Stimulated activated CD4-positive, alpha-beta T cell treated with anti-CD3 and anti-CD28 coated beads, Interleukin-15, amount 100 ng/mL, for 48 hours (primary cell): ENCODE measurements at places on chromosomes 3 and 15.

GRCh38 chr15:89307046-89307587 is 27.5 kb downstream of the POLG start:
- no peak for DNase-seq

DNA sequence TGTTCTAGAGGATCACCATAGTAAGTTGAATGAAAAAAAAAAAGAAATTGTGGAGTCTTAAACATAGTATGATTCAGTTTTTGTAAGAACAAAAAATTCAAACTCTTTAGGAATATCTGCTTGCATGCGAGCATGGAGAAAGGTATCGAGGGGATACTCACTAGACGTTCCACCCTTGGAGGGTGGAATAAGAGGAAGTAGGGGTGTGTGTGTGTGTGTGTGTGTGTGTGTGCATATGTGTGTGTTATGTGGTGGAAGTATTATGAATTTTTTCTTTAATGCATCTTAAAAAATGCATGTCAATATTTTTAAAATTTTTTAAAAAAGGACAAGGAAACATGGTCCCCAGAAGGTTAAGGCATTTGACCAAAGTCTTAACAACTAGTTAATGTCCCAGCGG is 26.5 kb upstream of the SIAH2 start:
- DNase-seq = no peak

GRCh38 chr15:78651007-78651406 is 10.0 kb upstream of the CHRNB4 start:
- DNase-seq = no peak

DNA sequence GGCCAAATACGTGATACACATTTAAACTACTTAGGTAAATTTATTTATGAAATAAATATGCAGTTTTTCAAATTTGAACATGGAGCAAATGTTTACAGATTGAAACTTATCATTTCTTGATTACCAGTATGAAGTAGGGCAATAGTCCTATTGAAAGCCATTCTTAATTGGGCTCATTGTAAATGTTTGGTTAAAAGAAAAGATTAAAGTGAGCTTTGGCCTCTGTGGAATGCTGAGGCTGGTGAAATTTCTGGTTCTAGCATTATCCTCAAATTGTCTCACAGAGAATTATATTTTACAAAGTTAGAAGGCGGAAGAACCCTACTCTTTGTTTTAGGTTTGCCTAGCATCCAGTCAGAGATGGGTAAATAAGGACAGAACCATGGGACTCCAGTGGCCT is 73.2 kb downstream of the SAMMSON start:
- no peak for DNase-seq

DNA sequence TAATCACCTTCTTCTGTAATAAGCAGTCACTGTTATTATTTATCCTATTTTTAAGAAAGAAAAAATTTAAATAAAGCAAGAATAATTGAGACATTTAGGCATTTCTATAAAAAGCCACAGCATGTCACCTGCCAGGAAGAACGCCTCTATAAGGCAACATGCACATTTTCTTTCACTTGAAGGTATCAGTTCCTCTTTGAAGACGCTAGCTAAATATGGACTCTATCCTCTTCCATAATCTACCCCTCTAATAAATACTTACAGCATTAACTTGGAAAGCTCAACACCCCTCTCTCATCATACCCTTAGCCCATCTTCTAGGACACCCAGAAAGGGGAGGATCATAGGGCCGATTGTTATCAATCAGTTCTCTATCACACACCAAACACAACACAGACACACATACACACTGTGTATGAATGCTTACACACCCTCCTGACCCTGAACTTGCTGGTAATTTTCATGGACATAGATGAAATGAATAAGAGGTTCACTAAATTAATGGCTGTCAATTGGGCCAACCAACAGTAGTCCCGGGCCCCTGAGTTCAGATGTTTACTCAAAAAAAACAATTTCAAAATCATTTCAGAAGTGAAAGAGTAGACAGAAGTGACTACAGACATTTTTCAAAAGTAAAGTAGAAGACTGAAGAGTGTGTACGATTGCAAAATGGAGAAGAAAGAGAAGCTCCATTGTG is 102.5 kb downstream of the ZMAT3 start:
- no peak for DNase-seq

DNA sequence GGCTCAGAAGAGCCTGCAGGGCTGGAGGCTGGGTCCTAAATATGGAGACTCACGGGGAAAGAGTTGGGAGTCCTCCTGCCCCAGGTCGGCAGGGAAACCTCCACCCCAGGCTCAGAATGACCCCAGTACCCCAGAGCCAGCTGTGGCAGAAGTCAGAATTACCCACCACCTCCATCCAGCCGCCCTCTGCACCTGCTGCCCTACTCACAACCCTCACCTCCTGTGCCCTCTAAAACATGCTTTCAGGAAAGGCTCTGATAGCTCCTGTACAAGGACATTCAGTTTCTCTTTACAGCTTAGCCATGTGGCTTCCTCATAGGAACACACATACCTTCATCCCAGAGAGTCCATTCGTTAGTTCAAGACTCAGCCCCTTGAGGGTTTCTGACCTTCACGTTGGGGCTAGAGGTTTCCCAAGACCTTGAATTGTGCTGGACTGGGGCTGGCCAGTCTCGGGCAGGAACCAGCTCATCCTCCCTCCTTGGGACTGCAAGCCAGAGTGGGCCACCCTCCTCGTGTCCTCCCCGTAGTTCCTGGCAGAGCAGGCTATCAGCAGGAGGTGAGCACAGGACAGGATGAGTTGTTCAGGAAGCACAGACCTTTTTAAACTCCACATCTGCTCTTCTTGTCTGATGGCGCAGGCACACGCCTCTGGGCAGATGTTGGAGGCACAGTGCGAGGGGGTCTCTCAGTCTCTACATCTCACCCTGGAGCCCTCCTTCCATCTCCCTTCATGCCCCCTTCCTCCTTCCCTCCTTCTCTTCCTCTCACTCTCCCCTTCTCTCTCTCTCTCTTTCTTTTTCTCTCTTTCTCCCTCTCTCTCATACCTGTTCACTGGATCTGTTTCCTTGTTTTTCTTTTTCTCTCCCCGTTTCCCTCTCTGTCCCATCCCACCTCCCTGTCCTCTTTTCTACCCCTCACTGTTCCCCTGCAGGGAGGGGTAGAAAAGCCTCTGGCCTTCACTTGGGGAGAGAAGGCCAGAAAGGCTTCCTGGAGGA is 55.9 kb upstream of the NR2C2 start:
- no peak for DNase-seq
